ENCODE measurements at places on chromosomes 5 and 9.

GRCh38 chr5:154309805-154310204 lies 119.3 kb downstream of the GALNT10 start:
- H3K27me3 ChIP-seq: no peaks in the 10 kb centered on the region
- peaks cover 14% of the 10 kb centered on the region for H3K4me1 ChIP-seq
- peaks cover 2% of the 10 kb centered on the region for H3K36me3 ChIP-seq
- H3K4me3 ChIP-seq: no peak overlapping the region
- no peak for DNase-seq

DNA sequence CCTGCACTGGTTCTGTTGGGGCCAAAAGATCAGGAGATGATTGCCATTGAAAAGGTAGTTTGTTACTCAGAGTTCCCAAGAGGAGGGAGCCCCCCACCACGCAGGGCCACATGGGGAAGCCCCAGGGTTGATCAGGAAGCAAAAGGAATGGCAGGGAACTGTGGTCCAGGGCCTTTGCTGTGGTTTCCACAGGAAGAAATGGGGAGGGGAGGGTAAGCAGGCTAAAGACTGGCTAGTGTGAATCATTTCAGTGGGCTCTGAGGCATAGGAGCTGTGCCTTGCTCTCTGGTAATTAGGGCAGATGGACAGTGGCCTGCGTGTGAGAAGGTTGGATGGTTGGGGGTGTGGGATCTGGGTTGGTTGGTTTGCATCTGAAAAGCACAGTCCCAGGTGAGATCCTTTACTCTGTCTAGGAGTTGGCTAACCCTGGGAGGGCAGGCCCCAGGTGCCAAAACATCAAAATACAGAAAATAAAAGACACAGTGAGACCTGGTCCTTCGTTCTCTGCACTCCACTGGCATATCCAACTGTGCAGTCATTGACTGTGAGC lies 66.1 kb downstream of the PTPDC1 start:
- H3K27ac ChIP-seq: no peak overlapping the region
- H3K4me1 ChIP-seq: peaks cover 12% of the 10 kb centered on the region
- DNase-seq: no peak

- H3K27ac ChIP-seq: no peak overlapping the region
- H3K36me3 ChIP-seq: no peaks in the 10 kb centered on the region
- peaks cover 4% of the 10 kb centered on the region for H3K27me3 ChIP-seq
- DNase-seq: no peak
These were observed 86.3 kb upstream of the GCNT4 start for GRCh38 chr5:75138689-75139088.

DNA sequence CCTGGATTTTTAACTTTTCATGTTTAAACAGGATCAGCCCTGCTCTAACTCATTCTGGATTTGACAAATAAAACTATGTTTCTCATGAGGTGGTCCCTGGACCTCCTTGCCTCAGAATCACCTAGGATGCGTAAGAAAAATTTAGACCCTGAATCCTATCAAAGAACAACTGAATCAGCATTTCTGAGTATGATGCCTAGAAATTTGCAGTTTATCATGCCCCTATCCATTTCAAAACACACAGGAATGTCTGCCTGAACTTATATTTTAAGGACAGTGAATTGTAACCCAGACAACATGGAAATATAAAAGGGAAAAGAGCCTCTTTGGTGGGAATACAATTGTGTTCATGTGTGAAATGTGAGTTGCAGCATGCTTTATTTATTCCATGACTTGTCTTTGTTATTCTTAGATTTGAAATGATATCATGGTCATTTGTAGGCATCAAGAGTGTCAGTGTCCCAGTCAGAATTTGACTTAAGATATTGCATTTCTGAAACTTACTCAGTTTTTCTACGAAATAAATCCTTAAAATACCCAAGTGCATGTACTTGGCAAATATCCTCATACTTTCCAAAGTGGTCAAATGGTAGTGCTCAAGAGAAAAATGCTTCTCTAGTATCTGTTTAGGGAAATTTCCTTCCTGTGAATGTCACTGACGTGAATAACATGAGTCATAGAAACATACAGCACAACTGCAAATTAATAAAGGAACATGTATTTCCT lies 144.3 kb downstream of the GIN1 start:
- H3K36me3 ChIP-seq: no peaks in the 10 kb centered on the region
- DNase-seq: no peak
- H3K27me3 ChIP-seq: no peaks in the 10 kb centered on the region

GRCh38 chr5:67530609-67531255 lies 334.1 kb upstream of the CD180 start:
- DNase-seq: no peak
- no peak overlapping the region for H3K4me3 ChIP-seq
- peaks cover 4% of the 10 kb centered on the region for H3K27me3 ChIP-seq
- H3K27ac ChIP-seq: no peak overlapping the region
- peaks cover 2% of the 10 kb centered on the region for H3K36me3 ChIP-seq
- no peaks in the 10 kb centered on the region for H3K4me1 ChIP-seq

GRCh38 chr5:110916381-110917049 lies 155.0 kb upstream of the TSLP start:
- peaks cover 3% of the 10 kb centered on the region for H3K27me3 ChIP-seq
- H3K4me3 ChIP-seq: no peak overlapping the region
- H3K4me1 ChIP-seq: no peaks in the 10 kb centered on the region
- no peaks in the 10 kb centered on the region for H3K36me3 ChIP-seq

DNA sequence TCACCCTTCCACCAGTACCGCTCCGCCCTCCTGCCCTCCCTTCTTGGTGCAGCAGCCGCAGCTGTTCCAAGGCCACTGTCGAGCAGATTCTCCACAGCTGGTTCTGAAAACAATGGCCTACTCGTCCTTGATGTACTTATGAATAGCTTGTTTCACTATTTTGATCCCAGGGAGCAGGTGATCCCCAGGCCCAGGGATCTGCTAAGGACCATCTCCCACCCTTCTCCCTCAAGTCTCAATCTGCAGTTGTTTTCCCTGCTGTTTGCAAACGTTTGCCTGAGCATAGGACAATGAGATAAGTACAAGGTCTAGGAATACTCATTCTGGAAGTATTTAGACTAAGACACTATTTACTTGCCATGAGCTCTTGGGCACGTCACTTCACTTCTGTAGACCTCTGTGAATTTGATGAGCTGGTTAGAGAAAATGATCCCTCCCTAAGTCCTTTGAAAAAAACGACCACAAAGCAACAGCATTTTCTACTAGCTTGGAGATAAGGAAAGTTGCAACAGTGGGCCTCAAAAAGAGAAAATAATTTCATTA lies 1.8 kb downstream of the LURAP1L start:
- no peak for DNase-seq
- H3K27me3 ChIP-seq: peaks cover 24% of the 10 kb centered on the region
- H3K27ac ChIP-seq: no peak overlapping the region
- no peaks in the 10 kb centered on the region for H3K36me3 ChIP-seq

All from activated naive CD4-positive, alpha-beta T cell treated with anti-CD3 and anti-CD28 coated beads, Interleukin-2, amount 10 ng/mL, durations not matched to agents 7 days and 5 days (primary cell).